ENCODE measurements at places on chromosomes 1 and 21.

GRCh38 chr1:219687779-219688178, 74.9 kb upstream of the ZC3H11B start:
- ATAC-seq: no peak

DNA sequence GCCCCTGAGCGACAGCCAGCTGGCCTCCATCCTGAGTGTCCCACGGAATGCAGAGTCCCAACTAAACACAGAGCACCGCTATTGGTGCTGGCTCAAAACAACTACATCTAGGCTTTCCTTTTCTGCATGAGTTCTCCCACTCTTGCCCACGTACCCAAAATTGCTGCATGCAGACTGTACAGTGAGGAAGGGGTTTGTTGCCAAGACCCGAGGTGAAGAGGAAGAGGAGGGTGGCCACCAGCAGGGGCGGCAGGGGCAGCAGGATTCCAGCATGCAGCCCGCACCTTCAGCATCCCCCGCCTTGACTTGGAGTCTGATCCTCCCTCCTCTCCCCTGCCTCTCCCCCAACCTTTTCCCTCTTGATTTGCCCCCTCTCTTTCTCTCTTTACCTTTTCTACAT, 8.0 kb downstream of the S100A9 start:
- ATAC-seq: no peak

GRCh38 chr1:228459091-228459993, 27.8 kb upstream of the RNF187 start:
- peak; percentile 28 for ATAC-seq

GRCh38 chr1:6391951-6392808, 1.4 kb downstream of the ACOT7 start:
- no peak for ATAC-seq

- no peak for ATAC-seq
Measured at GRCh38 chr1:29083317-29084195, 40.1 kb downstream of the TMEM200B start.

GRCh38 chr1:225689882-225690459, 37.0 kb upstream of the ENAH start:
- no peak for ATAC-seq

- ATAC-seq: no peak
Measured at GRCh38 chr1:17923666-17924065, 168.5 kb downstream of the ACTL8 start.

GRCh38 chr21:44771896-44772525, 29.6 kb downstream of the UBE2G2 start:
- no peak for ATAC-seq

DNA sequence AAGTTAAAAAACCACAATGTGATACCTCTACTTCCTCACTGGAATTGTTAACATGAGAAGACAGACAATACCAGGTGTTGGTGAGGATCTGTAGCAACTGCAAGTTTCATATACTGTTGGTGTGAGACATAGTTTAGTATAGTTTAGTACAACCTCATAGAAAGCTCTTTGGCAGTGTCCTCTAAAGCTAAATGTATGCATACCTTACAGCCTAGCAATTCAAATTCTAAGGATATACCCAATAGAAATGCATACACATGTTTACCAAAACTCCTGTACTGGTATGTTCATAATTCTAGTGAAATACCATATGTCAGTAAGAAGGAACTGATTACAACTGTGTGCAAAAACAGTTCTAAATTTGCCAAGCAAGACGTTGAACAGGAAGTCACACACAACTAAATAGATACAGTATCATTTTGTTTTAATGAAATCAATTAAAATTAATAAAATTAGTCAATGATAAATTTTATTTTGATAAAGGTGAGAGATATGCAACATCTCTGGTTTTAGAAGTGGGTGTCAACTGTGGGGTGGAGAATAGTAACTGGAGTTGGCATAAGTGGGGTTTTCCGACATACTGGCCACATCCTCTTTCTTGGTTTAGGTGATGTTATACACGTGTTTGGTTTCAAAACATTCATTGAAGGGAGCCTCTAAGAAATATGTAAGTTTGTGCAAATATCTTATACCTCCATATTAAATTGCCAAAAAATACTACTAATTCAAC, 450.7 kb downstream of the PTPRC start:
- ATAC-seq: no peak

- ATAC-seq: no peak
Measured at GRCh38 chr1:98323906-98324358, 337.6 kb upstream of the SNX7 start.

DNA sequence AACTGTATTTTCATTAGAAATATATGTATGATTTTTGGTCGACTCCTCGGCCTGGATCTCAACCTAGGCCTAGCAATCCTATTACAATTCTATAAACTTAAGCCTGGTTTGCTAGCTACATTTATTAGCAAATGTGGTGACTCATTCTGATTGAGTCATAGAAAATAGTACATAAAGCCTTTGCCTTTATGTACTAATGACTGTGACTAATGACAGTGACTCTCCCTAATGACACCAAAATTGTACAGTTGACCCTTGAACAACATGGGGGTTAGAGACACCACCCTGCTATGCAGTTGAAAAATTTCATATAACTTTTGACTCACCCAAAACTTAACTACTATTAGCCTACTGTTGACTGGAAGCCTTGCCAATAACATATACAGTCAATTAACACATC, 78.9 kb downstream of the CLEC20A start:
- ATAC-seq: no peak

Data from motor neuron (in vitro differentiated cells).